ENCODE measurements at places on chromosomes 7 and 10. TPM values are rescaled to one million over a fixed set of nuclear protein-coding genes. Genes with fewer than 3 reads are reported as not detected.

The ACSM6 gene
- polyA plus RNA-seq = not detected

The SFTPA2 gene
- polyA plus RNA-seq = 0.22 TPM

The HIPK2 gene
- polyA plus RNA-seq = 14.8 TPM

The FKBP6 gene
- polyA plus RNA-seq = 0.27 TPM

The ECHDC3 gene
- polyA plus RNA-seq = 28.0 TPM

The CRYGN gene
- 0.53 TPM for polyA plus RNA-seq

The CPEB3 gene
- 2.3 TPM for polyA plus RNA-seq

All from ovary (tissue), 10 donors.